ENCODE measurements at places on chromosomes 3 and 15.

- DNase-seq = no peak
Observed at GRCh38 chr3:53845881-53846133, 412 bp downstream of the CHDH start.

GRCh38 chr3:110262896-110263295 is 808.7 kb upstream of the NECTIN3 start:
- no peak for DNase-seq

- DNase-seq = no peak
Observed at GRCh38 chr3:128238184-128238489, 84.9 kb downstream of the EEFSEC start.

- no peak for DNase-seq
Observed at GRCh38 chr3:40741729-40742128, 217.0 kb downstream of the ZNF621 start.

- DNase-seq = no peak
Observed at GRCh38 chr3:177624528-177625495, 427.5 kb upstream of the TBL1XR1 start.

- DNase-seq = no peak
Observed at GRCh38 chr15:70111203-70112073, 13.7 kb upstream of the TLE3 start.

DNA sequence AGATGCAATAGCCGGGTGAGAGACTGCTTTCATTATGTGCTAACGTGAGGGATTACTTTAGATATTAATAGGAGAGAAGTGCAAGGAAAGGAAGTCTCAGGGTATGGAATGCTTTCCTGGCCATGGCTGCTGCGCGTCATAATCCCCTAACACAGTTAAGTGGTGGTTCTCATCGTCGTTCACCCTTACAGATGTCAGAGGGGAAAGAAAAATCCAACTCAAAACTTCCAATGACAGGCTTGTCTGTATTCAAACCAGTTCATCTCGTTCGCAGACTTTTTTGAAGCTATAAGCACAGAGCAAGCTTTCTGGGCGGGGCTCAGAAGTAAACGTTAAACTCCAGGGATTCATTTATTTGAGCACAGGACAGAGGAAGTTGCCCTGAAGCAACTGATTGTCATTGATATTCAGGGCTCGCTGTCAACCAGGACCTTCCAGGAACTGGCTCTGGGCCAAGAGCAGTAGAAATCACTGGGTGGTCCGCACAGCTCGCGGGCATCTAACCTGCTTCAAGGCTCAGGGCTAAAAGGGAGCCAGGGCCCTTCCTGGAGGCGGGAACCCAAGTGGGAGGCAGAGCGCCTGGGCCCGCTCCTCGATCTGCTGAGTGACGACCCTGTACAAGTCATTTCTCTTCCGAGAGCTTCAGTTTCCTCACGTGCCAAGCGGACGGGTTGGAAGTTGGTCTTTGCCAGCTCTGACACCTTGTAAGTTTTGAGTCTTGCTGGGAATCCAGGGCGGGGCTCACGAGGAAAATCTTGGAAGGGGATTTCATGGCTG is 1.1 kb upstream of the LPP start:
- DNase-seq = no peak

GRCh38 chr3:196772102-196772501 is 32.4 kb downstream of the PAK2 start:
- DNase-seq = no peak

- DNase-seq = no peak
Observed at GRCh38 chr3:12400616-12401194, 83.6 kb upstream of the TSEN2 start.

DNA sequence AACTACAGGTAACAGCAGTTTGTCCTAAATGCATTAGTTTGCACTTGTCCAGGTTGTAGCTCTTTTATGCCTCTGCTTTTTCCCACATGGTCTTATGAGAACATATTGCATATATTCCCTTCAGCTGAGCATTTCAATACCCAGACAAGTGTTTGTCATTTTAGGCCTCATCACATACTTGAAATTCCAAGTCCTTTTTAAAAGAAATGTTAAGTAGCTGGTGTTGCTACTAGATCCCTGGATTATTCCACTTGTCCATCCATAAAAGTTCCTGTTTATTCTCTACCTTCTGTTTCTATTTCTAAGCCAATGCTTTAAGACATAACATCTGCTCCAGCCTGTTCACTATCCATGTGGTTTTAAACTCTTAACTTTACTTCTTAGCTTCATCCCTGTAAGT is 128.4 kb downstream of the NECTIN3 start:
- no peak for DNase-seq

- no peak for DNase-seq
Observed at GRCh38 chr3:102053375-102053989, 204.2 kb downstream of the NFKBIZ start.

GRCh38 chr3:16666206-16666605 is 61.0 kb upstream of the DAZL start:
- DNase-seq = no peak

GRCh38 chr3:126463521-126463920 is 12.2 kb downstream of the ZXDC start:
- DNase-seq = no peak

GRCh38 chr3:165128544-165128943 is 50.2 kb upstream of the SI start:
- DNase-seq = no peak

DNA sequence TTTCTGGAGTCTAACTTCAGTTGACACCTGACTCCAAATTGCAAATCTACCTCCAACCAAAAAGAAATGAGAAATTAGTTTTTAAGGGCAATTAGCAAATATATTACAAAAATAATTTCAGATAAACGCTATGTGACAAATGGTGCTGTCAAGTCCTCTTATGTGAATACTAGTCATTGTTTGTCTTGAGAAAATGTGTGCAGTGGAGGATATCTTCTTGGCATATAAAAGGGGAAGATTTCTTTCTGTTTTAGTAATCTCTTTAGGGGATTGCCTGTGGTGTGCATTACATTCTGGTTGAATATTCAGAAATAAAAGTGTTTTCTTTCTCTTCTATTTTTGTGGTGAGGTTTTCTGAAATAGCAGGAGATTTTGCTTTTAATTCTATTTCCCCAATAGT is 3.0 kb upstream of the GCSAM start:
- no peak for DNase-seq

- DNase-seq = peak; percentile 81
Observed at GRCh38 chr3:46895204-46895660, 17.7 kb downstream of the PTH1R start.

DNA sequence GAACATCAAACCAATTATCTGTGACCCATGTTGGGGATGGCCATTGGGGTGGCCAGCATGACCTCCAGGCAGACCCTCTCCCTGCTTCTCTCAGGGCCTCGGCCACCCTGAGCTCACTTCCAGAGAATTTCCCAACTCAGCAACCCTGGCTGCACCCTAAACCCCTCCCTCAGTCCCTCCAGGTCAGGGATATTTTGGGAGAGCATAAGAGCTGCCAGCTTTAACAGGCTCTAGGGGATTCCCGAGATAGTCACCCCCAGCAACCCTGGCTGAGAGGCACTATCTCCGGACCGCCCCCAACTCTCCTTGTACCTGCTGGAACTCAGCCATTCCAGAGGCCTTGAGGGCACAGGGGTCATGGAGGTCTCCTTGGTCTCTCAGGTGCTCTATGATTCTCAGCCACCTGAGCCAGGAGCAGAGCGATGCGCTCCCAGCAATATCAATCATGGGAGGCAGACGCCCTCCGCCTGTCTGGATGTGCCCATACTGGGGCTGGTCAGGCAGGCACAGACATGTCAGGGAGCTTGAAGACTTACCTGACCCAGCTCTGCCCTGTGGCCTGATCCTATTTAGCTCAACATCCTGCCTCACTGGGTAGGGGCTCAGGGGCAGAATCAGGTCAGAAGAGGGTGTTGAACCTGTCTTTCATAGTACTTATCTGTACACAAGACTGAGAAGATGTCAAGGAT is 34.9 kb upstream of the CILP start:
- DNase-seq = no peak

GRCh38 chr3:13054341-13055285 is 18.6 kb downstream of the IQSEC1 start:
- no peak for DNase-seq

GRCh38 chr3:153094386-153094785 is 67.6 kb upstream of the RAP2B start:
- no peak for DNase-seq

GRCh38 chr3:50136714-50137405 is 18.3 kb upstream of the SEMA3F start:
- DNase-seq = no peak

- no peak for DNase-seq
Observed at GRCh38 chr3:33488683-33489082, 48.5 kb upstream of the UBP1 start.

GRCh38 chr15:80596521-80596976 is 98.6 kb upstream of the ABHD17C start:
- no peak for DNase-seq

DNA sequence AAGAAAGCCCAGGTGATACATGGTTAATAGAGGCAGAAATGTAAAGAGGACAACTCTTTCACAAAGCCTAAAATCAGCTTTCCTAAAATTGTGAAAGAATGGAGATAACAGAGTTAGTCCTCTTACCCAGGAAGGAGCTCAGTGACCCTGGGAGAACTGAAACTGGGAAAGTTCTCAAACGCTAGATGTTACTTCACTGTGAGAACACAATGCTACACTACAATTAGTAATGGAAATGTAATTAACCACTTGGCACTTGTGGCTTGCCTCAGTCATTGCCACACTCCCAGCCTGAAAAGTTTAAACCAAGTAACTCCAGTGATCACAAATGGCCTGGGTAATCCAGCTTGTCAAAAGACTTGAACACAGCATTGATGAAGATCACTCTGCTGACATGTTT is 102.7 kb upstream of the FGF7 start:
- DNase-seq = no peak

- no peak for DNase-seq
Observed at GRCh38 chr3:127686512-127686894, 13.8 kb downstream of the ABTB1 start.

- DNase-seq = no peak
Observed at GRCh38 chr15:80431635-80432344, 27.6 kb downstream of the ARNT2 start.

DNA sequence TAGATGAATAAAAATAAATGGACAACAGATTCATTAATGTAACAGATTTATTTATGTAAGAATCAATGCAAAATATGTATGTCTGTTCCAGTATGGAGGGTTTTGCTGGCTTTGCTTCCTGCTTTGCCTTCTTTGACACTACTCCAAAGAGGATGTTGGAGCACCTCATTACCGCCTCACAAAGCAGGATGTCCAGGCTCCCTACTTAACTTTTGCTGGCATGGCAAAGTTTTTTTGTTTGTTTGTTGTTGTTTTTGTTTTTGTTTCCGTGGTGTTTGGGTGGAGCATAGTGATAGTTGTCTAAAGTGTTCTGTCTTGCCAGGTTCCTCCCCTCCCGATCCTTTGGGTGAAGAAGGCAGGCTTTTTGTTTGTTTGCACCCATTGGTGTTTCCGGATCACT is 38.7 kb downstream of the DIPK2A start:
- DNase-seq = no peak

DNA sequence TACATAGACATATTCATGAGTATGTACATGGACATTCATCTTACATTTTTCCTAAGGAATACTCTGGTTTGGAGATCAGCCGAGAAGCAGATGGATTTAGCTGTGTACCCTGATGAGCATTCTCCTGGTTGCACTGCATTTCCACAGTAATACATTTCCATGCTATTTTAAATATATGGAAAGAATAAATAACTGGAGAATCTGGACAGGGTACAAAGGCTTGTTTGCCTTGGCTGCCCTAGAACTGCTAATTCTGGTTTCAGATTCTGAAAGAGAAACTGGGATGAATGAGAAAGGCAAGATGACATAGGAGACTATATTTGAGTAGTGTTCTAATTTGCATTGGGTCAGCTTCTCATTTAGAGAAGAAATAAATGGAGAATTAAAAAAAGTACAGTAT is 190.8 kb upstream of the FAM3D start:
- DNase-seq = no peak

GRCh38 chr3:53519065-53519709 is 24.8 kb downstream of the CACNA1D start:
- DNase-seq = no peak

GRCh38 chr3:16665282-16665741 is 60.1 kb upstream of the DAZL start:
- DNase-seq = no peak

DNA sequence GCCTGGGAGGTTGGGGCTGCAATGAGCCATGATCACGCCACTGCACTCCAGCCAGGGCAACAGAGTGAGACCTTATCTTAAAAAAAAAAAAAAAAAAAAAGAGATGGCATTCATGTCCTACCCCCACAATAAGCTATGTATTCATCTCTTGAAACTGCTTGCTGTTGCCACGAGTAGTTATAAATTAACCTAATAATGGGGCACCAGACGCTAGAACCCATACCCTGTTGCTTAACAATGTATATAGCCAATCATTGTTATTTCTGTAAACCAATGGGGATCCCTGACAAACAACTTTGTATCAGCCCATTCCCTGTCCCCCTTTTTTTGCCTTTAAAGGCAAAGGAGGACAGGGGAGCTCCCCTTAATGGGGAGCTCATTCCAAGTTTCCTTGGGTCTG is 2.8 kb upstream of the LACTB start:
- DNase-seq = no peak

- no peak for DNase-seq
Observed at GRCh38 chr15:68025835-68026424, 28.2 kb upstream of the PIAS1 start.

DNA sequence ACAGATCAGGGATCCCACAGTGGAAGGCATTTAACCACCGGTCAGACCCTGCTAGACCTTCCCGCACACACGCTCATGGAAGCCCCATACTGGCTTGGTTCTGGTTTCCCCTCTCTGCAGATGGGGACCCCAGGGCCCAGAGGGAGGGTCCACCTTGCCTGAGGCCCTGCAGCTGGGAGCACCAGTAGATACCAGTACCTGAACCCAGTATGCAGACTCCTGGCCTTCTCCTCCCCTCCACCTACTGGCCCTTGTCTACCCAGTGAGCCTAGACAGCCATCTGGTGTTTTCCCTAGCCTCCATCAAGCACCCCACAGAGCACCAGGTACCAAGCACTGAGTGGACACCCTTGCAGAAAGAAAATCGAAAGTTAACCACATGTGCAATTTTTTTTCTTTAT is 65.1 kb downstream of the MEGF11 start:
- no peak for DNase-seq

- DNase-seq = no peak
Observed at GRCh38 chr15:40066589-40066988, 27.6 kb upstream of the SRP14 start.

DNA sequence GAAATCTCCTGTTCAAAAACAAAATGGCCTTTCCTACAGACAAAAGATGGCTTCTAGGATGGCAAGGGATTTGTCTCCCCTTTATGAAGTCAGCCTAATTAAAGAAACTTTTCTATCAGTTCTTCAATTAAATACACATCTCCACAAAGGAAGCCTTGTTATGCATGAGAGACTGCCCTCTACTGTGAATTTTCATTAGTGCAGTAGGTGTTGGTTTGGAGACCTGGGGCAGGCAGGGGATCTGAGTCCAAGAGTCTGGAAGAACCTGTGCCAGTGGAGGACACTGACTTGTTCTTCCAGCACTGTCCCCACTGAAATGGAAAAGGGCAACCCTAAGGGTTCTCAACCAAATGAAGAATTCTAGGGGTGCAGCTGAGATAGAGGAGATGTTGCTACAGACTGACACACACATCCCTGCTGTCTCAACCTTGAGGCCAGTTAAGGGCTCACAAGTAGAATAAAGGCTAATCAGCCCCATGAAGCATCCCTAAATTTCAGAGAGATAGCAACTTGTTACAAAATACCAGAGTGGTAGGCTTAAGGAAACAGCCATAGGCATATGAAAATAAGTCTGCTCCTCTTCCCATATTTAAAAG is 174.0 kb upstream of the PRICKLE2 start:
- no peak for DNase-seq

- no peak for DNase-seq
Observed at GRCh38 chr15:92366381-92366780, 27.3 kb upstream of the ST8SIA2 start.

Data from activated T-cell treated with anti-CD3 and anti-CD28 coated beads for 4 hours (primary cell).